Sigmoid colon (tissue), 7 donors: ENCODE measurements at places on chromosomes 12 and 14. TPM values are rescaled to one million over a fixed set of nuclear protein-coding genes. Genes with fewer than 3 reads are reported as not detected.

Gene AKAP5
- total RNA-seq: 0.71 TPM

Gene SDSL
- total RNA-seq: 1.1 TPM

Gene VRTN
- not detected for total RNA-seq

- DNase-seq: no peak
Observed at GRCh38 chr12:109686523-109686922, 27.1 kb upstream of the FAM222A start.

DNA sequence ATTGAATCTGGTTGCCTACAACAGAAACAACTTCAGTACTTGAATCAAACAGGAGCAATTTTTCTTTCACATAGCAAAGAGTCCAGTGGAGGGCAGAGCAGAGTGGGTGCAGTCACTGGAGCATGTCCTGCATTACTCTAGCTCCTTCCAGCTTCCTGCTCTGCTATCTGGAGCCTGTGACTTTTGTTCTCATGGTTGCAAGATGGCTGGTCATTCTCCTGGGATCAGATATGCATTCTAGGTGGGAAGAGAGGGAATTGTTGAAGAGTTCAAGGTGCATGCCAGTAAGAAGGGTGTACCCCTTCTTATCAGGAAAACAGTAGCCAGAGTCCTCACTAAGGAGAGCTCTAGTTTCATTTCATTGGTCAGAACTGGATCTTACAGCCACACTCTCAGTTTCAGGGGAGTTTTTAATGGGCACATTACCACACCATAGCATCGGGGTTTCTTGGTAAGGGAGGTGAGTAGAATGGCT is 8.0 kb downstream of the IFT43 start:
- no peak for DNase-seq
